ENCODE measurements at places on chromosomes 5 and 9.
A peak's percentile ranks its signal among the peaks of the same experiment; 100 is the strongest.

DNA sequence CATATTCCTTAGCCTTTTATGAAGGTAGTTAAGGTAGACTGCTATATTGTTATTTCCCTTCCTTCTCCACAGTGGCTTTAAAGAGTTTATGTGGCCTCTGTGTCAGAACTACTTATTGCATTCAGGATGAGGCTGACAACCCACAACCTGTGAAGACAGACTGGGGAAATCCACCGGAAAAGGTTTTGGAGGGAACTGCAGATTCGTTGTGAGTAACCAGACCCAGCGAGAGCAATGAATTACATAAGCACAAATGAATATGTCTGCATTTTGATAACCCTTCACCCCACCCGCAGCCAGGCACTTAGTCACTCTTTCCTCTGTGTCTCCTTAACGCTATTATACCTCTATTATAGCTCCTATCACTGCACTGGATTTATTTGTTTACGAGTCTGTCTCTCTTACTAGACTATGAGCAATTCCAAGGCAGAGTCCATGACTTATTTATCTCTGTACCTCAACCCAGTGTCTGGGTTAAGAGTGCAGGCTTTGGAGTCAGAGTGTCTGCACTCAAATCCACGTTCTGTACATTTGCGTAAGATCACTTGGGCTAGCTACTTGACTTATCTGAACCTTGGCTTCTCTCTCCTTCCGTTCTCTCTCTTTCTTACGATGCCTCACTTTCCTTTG lies 19.2 kb downstream of the KCTD16 start:
- DNase-seq: peak; percentile 39

DNA sequence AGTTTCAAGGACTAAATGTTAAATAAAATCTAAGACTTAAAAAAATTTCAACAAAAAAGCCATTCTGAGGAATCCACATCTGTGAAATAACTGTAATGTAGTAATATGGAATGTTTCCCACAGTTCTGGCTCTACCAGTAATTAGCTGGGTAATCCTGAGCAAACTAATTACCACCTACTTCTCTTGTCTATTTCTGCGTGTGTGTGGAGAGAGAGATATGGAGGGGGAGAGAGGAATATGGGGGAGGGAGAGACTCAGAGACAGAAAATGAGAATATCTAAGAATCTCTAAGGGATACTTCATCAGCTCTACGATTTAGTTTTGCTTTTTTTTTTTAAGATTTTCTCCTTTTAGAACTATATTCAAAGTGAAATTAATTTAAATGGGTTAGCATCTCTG lies 28.0 kb downstream of the TBCA start:
- no peak for DNase-seq

GRCh38 chr9:86387376-86387775 lies 33.2 kb upstream of the TUT7 start:
- DNase-seq: no peak

DNA sequence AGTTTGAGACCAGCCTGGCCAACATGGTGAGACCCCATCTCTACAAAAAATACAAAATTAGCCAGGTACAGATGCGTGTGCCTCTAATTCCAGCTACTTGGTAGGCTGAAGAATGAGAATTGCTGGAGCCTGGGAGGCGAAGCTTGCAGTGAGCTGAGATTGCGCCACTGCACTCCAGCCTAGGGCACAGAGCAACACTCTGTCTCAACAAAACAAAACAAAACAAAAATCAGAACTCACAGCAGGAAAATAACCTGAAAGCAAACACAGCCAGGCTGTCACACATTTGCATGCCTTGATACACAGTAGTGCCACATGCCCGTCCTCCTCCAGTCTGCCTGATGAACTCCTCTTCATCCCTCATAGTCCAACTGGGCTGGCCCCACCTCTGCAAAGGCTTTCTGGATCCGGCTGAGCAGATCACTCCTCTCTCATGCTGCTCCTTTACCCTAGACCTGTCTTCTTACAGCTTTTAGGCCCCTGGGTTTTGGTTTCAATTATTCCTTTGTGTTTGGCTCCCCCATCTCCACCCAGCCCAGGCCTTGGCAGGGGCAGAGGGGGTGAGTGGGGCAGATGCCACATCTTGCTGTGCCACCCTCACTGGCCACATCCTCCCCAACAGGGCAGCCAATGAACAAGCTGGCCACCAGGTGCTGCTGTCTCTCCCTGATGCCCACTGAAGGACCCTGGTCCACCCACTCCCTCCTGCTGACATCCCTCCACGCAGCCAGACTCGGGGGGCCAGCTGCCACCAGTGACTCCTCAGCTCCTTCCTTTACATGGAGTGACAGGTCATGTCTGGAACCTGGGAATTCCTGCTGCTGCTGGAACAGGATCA lies 62.0 kb upstream of the GGTA1 start:
- no peak for DNase-seq

DNA sequence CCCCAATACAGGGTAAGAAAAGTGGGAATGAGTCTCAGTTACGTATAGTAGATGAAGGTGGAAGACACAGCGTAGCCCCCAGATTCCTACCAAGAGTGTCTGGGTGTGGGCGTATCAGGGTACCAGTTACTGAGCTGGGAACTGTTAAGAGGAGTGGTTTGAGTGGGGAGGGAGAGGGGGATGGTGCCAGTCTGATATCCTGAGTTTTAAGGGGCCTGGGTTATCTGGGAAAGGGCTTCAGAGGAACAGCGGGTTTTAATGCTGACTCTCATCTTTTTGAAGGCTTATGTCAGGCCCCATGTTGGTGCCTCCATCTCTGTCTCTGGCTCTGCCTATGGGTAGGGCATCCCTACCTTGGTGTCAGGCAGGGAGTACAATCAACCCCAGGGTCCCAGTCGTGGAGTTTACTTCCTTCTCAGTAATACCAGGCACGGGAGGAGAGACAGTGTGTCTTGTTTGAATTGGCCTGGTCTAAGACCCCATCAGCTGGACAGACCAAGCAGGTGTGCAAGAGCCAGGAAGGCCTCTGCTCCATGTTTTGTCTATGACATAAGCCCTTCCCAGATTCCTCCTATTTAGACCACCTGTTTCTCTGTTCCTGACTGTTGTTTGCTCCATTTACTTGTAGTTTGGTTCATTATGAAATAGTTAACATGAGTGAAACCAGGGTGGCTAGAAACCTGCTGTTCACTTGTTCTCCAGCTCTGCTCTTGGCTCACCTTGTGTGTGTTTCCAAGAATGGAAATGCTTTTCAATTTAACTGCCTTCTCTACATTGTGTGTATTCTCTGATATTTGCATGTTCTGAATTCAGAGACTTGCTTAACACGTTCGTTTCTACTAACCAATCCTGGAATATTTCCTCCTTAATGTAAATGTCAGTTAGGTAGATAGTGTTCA lies 125.6 kb downstream of the DAB2IP start:
- no peak for DNase-seq

DNA sequence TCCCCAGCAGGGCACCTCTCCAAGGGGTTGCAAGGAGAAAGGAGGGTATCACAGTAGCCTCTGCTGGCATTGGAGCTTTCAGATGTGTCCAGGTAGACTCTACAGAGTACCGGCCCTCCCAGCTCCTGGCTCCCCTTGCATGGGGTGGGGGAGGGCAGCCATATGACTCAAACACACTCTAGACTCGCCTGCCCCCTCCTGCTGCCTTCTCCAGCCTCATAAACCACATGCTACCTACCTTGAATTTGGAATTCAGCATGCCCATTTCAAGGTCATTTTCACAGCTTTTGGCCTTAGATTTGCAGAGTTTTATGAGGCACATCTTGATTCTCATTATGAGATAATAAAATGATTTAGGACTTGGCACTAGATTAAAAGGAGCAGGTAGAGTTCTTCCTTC lies 32.8 kb upstream of the SMIM32 start:
- no peak for DNase-seq

DNA sequence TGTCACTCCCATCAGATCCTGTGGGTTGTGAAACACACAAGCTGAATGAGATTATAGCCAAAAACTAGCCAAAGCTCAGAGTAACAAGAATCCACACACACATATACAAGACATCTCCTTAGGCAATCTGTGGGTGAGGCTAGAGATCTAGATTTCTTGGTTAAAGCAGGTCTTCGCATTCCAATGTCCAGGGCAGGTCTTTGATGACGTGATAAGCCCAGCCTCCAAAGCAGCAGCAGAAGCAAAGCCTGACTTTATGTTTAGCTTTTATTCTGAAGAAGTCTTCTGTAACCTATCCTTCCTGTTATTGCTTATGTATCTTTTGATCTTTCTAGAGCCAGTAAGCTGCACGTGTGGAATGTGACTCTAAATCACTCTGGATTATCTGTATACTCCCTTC lies 199.1 kb upstream of the SLC30A5 start:
- DNase-seq: no peak

DNA sequence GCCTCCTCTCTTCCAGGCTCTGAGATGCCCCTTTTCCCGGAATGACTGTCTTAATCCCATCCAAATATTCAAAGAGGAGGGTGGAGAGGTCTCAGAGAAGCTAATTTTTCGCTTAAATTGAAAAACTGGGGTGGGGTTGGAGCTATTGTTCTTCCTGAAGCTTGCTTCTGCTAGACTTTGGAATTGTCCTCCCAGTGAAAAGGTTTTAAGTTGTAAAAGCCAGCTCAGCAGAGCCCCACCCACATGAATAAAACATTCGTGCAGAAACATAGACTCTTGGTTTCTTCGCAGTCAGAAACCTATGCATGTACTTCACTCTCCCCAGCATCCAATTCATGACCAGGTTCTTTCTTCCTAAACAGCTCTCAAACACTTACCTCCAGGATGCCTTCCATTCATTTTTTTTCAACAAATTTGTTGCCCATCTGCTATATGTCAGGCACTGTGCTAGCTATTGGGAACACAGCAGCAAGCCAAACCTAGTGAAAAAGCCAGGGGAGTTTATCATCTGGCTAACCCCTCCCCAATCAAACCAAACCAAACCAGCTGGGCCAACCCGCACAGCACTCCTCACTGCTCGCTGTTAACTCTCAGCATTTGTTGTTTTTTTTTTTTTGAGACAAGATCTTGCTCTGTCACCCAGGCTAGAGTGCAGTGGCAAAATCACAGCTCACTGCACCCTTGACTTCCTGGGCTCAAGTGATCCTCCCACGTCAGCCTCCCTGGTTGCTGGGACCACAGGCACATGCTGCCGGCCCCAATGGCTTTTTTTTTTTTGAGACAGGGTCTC lies 37.9 kb upstream of the OCLN start:
- DNase-seq: no peak

GRCh38 chr9:15426019-15426418 lies 3.3 kb downstream of the SNAPC3 start:
- no peak for DNase-seq

DNA sequence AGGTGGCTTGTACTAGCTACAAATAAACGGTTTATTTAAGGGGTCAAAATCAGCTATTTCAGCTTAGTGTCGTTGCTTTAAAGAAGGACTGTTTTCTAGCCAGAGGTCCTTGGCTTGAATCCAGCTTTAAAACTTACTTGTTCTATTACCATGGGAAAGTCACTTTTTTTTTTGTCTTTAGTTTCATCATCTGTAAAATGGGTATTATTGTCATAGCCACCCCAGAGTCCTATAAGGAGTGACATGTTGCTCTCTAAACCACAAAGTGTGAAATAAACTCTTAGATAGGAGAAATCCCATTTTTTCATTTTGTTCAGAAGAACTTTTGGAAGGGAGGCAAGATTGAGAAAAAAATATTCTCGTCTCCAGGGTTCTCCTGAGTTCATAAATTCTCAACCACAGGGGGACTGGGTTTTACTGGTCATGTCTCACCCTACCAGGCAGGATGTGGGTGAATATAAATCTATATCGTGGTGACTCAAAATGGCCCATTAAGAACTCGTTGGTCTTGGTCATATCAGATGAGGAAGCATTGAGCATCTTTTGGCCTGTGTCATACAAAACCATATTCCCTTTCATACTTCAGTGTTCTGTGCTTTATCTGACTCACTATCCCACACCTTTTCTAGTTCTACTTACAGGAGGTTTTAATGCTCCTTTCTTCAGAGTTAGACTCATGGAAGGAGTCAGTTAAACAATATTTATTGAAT lies 202.7 kb upstream of the NR3C1 start:
- DNase-seq: no peak

GRCh38 chr5:149829954-149830353 lies 99.8 kb downstream of the PPARGC1B start:
- DNase-seq: no peak

GRCh38 chr5:151680944-151681427 lies 5.7 kb downstream of the SPARC start:
- DNase-seq: no peak

DNA sequence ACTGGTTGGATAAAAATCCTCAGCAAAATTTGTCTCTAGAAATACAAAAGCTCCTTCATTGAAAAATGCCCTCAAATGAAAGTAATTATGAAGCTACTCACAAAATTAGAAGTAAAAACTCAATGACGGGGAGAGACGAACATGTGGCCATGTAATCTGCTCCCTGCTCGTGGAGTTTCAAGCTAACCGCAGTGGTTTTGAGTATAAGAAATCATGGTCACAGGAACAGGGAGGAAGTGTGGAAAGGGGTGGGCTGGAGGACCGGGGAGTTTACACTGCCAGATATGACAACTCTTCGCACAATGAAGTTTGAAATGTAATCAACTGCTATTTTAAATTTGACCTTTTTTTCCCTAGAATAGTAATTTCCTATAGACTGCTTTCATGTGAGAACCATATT lies 765.4 kb upstream of the DMAC1 start:
- no peak for DNase-seq

GRCh38 chr9:83342006-83342405 lies 196.2 kb downstream of the FRMD3 start:
- DNase-seq: no peak

Measured in stimulated activated CD4-positive, alpha-beta T cell treated with anti-CD3 and anti-CD28 coated beads, Interleukin-1b, Interleukin-23, amount 100 ng/mL, for 1 hour (primary cell).